Activated gamma-delta T cell treated with anti-CD3 and anti-CD28 coated beads, Interleukin-2, amount 50 U/mL, for 16 hours (primary cell): ENCODE measurements at places on chromosomes 13 and 19.

GRCh38 chr13:75327135-75327510 lies 154.8 kb downstream of the TBC1D4 start:
- DNase-seq: no peak

GRCh38 chr19:13189600-13189999 lies 39.4 kb downstream of the IER2 start:
- DNase-seq: no peak

DNA sequence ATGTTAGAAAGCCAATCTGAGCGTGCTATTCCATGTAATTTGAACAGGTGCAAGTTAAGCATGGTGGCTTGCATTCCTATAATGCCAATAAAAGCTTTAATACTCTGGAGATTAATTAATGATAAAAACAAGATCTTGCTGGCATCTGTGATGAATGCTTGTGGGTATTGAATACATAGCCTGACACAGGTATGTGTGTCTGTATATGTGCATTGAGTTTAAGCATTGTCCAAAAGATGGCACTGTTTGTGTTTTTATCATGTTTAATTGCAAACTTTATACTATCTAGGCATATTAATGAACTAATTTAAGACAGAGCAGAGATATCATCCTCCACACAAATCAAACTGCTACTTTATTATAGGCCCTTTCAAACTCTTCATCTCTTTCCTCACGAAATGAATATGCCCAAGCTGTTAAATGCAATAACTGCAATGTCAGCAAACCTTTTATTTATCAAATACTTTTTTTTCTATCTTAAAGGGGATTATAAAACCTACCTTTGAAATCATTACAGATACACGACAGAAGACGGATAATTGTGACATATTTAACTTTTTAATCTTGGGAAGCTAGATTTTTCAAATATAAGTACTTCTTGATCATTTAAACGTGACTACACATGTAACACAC lies 86.5 kb downstream of the TNFSF11 start:
- no peak for DNase-seq

- no peak for DNase-seq
Measured at GRCh38 chr13:50592412-50593155, 250.9 kb downstream of the DLEU7 start.

- no peak for DNase-seq
Measured at GRCh38 chr19:2423915-2424685, 3.3 kb downstream of the TIMM13 start.

DNA sequence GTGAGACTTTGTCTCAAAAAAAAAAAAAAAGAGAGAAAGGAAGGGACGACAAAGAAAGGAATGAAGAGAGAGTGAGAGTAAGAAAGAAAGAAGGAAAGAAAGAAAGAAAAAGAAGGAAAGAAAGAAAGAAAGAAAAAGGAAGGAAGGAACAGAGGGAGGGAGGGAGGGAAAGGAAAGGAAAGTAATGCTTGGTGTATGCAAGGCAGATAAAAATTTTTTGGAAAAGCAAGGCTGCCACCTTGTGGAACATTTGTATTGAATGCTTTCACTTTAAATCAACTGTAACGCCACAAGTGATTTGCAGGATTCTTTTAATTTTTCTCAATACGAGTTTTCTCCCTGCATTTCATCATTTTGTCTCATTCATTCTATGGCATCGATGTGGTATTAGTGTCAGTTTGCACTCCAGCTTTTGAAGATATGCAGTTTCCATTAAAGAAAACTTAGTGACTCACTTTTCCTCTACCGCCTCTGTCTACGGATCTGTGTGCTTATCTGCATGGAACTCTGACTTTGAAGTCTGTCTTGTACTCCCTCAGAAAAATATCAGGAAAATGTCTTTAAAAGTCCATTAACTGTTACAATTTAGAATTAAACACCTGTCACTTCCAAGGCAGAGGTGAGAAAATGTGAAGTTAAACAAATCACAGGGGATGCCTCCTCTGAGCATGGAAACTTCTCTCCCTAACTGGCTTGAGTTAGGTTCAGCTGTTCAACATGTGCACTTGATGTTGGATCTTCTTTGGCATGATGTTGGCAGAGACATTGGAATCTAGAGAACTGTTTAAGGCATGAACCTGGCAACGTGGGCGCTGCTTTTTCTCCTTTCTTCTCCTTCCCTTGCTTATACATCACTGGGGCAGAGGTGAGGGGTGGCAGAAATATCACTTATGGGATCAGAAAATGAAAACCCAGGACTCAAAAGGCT lies 20.0 kb upstream of the ZDHHC20 start:
- peak; percentile 38 for DNase-seq

GRCh38 chr19:55553217-55554182 lies 8.2 kb upstream of the SBK3 start:
- no peak for DNase-seq

DNA sequence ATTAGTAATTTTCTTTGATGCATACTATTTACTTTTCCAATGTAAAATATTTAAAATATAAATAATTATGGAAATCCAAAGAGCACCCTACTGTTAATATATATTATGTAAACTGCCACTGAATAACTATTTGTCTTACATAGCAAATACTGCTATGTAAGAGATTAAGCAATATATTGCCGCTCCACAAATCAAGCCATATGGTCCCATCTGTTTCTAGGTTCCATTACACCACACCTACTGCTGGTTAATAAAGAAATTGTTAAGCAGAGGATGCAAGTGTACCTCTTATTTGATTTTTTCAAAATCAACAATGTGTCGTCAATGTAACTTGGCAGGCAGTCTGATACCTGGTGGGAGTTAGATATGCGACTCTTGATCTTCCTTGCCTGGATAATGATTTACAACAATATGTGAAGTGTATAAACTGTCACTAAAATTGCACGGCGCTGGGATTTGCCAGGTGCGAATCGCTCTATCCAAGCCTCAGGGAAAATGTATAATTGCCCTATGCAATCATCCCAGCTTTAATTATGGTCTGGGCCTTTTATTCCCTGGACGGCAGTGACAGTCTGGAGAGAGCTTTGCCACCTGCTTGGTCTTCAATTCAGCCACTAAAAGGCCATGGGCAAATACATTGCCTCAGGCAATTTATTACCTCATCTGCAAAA lies 16.0 kb downstream of the SMAD9 start:
- no peak for DNase-seq
